ENCODE measurements at places on chromosomes 1 and 21. TPM values are rescaled to one million over a fixed set of nuclear protein-coding genes. Genes with fewer than 3 reads are reported as not detected.

- H3K27ac ChIP-seq, result peak overlapping the region; percentile 5
- no peaks in the 10 kb centered on the region for H3K36me3 ChIP-seq
- peak overlapping the region; percentile 46 for H3K4me3 ChIP-seq
- peaks cover 26% of the 10 kb centered on the region for H3K4me1 ChIP-seq
Observed at GRCh38 chr1:222546548-222547259, 1.2 kb downstream of the HHIPL2 start.

DNA sequence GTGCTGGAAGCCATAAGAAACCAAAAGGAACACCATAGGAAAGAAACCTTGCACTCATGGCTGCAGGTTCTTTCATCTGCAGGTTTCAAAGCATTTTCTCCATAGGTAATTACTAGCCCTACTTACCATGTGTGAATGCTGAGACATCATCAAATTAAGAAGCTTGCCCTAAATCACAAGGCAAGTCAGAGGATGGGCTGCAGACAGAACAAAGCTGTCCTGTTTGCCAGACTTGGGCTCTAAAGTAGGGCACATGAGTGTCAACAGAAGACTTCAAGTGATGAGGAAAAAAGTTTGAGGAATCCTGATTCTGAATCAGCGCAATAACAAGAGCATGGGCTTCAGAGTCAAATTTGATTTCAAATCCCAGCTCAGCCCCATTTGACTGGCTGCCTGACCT lies 5.8 kb upstream of the EPS15 start:
- no peak for DNase-seq
- H3K36me3 ChIP-seq, result no peaks in the 10 kb centered on the region
- no peak overlapping the region for H3K4me3 ChIP-seq
- no peaks in the 10 kb centered on the region for H3K27me3 ChIP-seq
- H3K4me1 ChIP-seq, result no peaks in the 10 kb centered on the region

DNA sequence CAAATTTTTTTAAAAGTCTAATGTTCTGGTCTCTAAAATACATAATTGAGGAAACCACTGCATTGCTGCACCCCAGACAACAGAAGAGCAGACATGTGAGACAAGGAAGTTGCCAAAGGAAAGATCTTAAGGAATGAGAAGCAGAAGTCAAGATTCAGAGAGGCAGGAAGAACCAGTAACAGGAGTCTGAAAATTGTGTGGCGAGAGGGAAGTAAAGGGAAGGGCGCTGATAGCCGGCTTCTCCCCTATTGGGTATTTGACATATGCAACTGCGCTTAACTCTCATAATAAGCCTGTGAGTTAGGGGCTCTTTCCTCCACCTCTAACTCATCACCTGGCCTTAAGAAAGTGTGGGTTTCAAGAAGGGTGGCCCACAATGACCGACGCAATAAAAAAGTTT lies 21.9 kb upstream of the KIF14 start:
- no peaks in the 10 kb centered on the region for H3K27me3 ChIP-seq

- peaks cover 58% of the 10 kb centered on the region for H3K27me3 ChIP-seq
- H3K4me1 ChIP-seq, result peaks cover under 1% of the 10 kb centered on the region
- H3K27ac ChIP-seq, result no peak overlapping the region
- H3K4me3 ChIP-seq, result no peak overlapping the region
- H3K36me3 ChIP-seq, result no peaks in the 10 kb centered on the region
Observed at GRCh38 chr1:205360891-205361290, 4.2 kb upstream of the KLHDC8A start.

DNA sequence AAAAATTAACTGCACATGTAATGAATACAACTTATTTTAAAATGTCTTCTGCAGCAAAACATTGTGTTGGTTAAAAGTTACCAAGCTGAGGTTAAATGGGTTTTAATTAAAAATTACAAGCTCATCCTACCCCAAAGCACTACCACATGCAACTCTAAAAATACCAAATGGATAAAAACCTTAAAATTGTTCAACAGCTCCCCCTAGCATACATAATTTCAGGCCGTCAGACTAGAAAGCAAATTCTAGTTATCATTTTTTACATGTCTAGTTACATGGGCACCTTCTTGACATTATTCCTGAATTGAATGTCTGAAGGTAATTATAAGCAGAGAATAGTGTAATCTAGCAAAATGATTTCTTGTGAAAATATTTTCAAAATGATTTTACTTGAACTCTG lies 176.5 kb downstream of the C1orf21 start:
- no peak overlapping the region for H3K4me3 ChIP-seq
- no peak overlapping the region for H3K27ac ChIP-seq
- H3K36me3 ChIP-seq, result no peaks in the 10 kb centered on the region

- no peak overlapping the region for H3K4me3 ChIP-seq
- no peak for DNase-seq
- no peaks in the 10 kb centered on the region for H3K36me3 ChIP-seq
- no peaks in the 10 kb centered on the region for H3K4me1 ChIP-seq
Observed at GRCh38 chr1:7912743-7913557, 27.7 kb downstream of the TNFRSF9 start.

DNA sequence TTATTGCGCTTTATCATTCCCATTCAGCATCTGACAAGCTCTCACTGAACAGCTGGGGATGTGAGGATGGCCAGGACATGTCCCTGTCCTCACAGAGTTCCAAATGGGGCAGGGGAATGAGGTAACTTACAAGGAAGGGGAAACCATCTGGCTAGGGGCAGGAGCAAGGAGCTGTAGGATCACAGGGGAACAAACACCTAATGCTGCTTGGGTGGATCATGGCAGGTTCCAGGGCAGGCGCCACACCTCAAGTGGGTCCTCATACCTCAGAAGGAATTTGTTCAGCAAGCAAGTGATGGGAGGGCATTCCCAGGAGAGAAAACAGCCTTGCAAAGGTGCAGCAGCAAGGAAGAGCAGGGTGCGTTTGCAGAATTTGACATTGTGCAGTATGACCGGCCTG lies 35.1 kb upstream of the GRIK3 start:
- peaks cover 51% of the 10 kb centered on the region for H3K27me3 ChIP-seq
- H3K36me3 ChIP-seq, result no peaks in the 10 kb centered on the region
- DNase-seq, result no peak
- no peaks in the 10 kb centered on the region for H3K4me1 ChIP-seq
- H3K27ac ChIP-seq, result no peak overlapping the region

GRCh38 chr1:212700223-212700891 lies 717 bp upstream of the BATF3 start:
- DNase-seq, result no peak
- peaks cover 50% of the 10 kb centered on the region for H3K27me3 ChIP-seq
- H3K36me3 ChIP-seq, result no peaks in the 10 kb centered on the region
- no peak overlapping the region for H3K27ac ChIP-seq
- peaks cover 12% of the 10 kb centered on the region for H3K4me1 ChIP-seq
- H3K4me3 ChIP-seq, result peak overlapping the region; percentile 71

GRCh38 chr1:231000201-231000600 lies 21.3 kb downstream of the ARV1 start:
- H3K36me3 ChIP-seq, result no peaks in the 10 kb centered on the region
- H3K27ac ChIP-seq, result no peak overlapping the region
- H3K4me1 ChIP-seq, result no peaks in the 10 kb centered on the region
- no peak overlapping the region for H3K4me3 ChIP-seq
- no peaks in the 10 kb centered on the region for H3K27me3 ChIP-seq
- no peak for DNase-seq

DNA sequence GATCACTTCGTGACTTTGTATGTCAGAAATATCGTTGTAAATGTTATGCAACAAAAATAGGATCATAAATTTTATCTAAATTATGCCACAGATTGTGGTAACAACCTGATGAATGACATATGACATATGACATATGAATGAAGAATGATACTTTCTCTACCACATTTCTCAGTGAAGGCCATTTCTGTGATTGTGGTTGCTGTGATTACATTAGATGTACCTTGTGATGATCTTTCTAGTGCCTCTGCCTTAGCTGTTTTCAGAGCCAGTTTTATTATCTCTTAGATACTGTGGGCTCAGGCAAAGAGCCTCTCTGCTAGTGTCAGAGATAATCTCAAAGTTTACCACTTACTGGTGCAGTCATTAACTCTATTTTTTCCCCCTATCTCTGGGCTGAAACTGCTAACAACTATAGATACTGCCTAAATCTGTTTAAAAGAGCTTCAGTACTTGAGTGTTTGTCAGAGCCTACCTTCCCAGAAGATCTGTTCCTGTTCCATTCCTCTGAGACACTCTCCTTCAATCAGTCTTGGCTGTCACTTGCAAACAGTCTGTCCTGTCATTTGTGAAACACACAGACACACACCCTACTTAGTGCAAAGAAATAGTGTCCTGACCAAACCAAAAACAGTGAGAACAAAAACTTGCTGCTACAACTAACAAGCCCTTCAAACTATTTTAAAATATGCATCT lies 55.5 kb downstream of the HMCN1 start:
- peaks cover 6% of the 10 kb centered on the region for H3K4me1 ChIP-seq
- H3K36me3 ChIP-seq, result no peaks in the 10 kb centered on the region
- no peaks in the 10 kb centered on the region for H3K27me3 ChIP-seq
- H3K27ac ChIP-seq, result peak overlapping the region; percentile 2

GRCh38 chr1:62746086-62746808 lies 37.7 kb upstream of the ATG4C start:
- no peak overlapping the region for H3K27ac ChIP-seq
- DNase-seq, result peak; percentile 58
- no peak overlapping the region for H3K4me3 ChIP-seq
- no peaks in the 10 kb centered on the region for H3K4me1 ChIP-seq
- peaks cover 2% of the 10 kb centered on the region for H3K27me3 ChIP-seq
- no peaks in the 10 kb centered on the region for H3K36me3 ChIP-seq

GRCh38 chr1:151539321-151540020 lies 638 bp upstream of the TUFT1 start:
- peak; percentile 100 for DNase-seq
- no peaks in the 10 kb centered on the region for H3K27me3 ChIP-seq
- H3K4me3 ChIP-seq, result peak overlapping the region; percentile 96
- H3K27ac ChIP-seq, result peak overlapping the region; percentile 98

GRCh38 chr21:37472581-37472980 lies 106.0 kb downstream of the DYRK1A start:
- no peak overlapping the region for H3K27ac ChIP-seq
- H3K36me3 ChIP-seq, result peaks cover 49% of the 10 kb centered on the region
- no peaks in the 10 kb centered on the region for H3K27me3 ChIP-seq
- DNase-seq, result no peak

- peak; percentile 70 for DNase-seq
- H3K4me1 ChIP-seq, result peaks cover 35% of the 10 kb centered on the region
- H3K27ac ChIP-seq, result peak overlapping the region; percentile 52
- H3K4me3 ChIP-seq, result peak overlapping the region; percentile 48
Observed at GRCh38 chr1:109371341-109371739, 26.4 kb downstream of the SORT1 start.

GRCh38 chr1:174359454-174359805 lies 88.3 kb upstream of the GPR52 start:
- no peaks in the 10 kb centered on the region for H3K4me1 ChIP-seq
- no peak for DNase-seq
- H3K36me3 ChIP-seq, result no peaks in the 10 kb centered on the region
- no peaks in the 10 kb centered on the region for H3K27me3 ChIP-seq

DNA sequence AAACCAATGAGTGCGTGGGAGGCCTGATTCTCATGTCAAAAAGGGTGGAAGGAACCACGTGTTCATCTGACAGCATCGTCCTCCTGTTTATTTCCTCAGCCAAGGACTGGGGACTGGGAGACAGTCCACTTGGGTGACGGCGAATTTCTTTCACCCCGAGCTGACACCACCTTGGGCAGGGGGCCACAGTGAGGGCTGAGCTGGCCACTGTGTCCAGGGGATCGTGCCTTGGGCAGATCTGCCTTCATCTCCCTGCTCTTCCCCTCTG lies 122.1 kb downstream of the SIM2 start:
- H3K4me1 ChIP-seq, result no peaks in the 10 kb centered on the region
- H3K27me3 ChIP-seq, result no peaks in the 10 kb centered on the region
- no peak overlapping the region for H3K4me3 ChIP-seq
- no peak for DNase-seq

DNA sequence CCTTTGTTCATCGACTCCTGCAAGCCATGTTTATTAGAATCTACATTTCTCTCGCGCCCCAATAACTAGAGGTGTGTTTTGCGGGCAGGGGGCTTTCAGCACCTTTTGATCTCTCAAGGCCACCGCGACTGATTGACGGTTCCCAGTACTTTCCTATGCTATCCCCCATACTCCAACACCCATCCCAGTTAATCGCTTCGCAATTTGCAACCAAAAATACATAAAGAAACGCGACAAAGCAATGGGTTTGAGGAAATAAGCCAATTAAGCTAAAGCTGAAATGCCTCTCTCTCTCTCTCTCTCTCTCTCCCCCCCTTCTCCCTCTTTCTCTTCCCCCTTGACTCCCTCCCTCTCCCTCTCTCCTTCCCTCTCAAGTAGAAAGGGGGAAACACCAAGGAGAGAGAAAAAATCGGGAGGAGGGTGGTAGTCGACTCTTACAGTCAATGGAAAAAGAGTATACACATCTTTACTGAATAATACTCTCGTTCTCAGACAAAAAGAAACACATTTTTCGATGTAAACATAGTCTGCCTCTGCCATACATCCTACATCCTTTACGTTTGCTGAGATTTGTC lies 128.0 kb upstream of the DPYD start:
- H3K4me3 ChIP-seq, result no peak overlapping the region
- H3K4me1 ChIP-seq, result peaks cover 17% of the 10 kb centered on the region
- DNase-seq, result no peak
- no peaks in the 10 kb centered on the region for H3K27me3 ChIP-seq

GRCh38 chr1:844472-845026 lies 79.2 kb upstream of the SAMD11 start:
- H3K4me1 ChIP-seq, result no peaks in the 10 kb centered on the region
- no peaks in the 10 kb centered on the region for H3K36me3 ChIP-seq
- H3K4me3 ChIP-seq, result no peak overlapping the region
- DNase-seq, result no peak
- H3K27me3 ChIP-seq, result no peaks in the 10 kb centered on the region

GRCh38 chr1:200931776-200932175 lies 37.1 kb downstream of the INAVA start:
- H3K4me3 ChIP-seq, result no peak overlapping the region
- H3K27me3 ChIP-seq, result no peaks in the 10 kb centered on the region
- DNase-seq, result no peak
- no peaks in the 10 kb centered on the region for H3K36me3 ChIP-seq
- no peaks in the 10 kb centered on the region for H3K4me1 ChIP-seq

DNA sequence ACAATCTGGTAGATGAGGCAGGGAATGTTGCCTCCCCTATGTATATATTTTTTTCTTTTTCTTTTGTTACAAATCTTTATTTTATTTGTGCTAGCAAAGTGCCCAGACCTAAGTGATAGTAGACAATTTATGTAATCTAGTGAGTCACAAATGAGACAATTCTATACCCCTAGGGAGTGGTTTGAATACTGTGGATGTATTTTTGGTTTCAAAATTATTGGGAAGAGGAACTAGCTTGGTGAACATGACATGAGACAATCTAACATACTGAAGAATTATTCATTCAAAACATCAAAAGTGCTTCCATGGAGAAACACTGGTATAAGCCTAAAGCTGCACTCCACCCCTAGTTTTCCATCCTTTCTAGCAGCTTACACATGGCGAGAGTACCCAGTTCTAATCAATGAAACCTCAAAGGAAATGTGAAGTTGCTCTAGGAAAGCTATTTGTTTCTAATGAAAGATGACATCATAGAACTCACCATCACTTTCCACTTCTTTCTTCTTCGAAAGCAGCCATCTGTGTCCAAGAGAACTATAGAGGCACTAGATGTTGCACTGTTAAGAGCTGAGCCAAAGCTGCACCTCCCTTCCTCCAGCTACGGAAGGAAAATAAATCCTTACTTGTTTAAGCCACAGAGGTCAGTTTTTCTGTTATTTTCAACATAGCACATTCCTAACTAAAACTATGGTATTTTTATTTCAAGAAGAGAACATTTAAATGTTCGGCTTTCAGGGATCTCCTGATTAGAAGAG lies 764.6 kb downstream of the LTN1 start:
- H3K27me3 ChIP-seq, result no peaks in the 10 kb centered on the region
- H3K4me1 ChIP-seq, result peaks cover 27% of the 10 kb centered on the region
- no peak overlapping the region for H3K4me3 ChIP-seq
- peak; percentile 23 for DNase-seq
- H3K27ac ChIP-seq, result peak overlapping the region; percentile 77

The ATP6V1G3 gene
- total RNA-seq, result not detected

The RNASEL gene
- 4.2 TPM for total RNA-seq

The GPR3 gene
- 0.65 TPM for total RNA-seq

The SPRR4 gene
- total RNA-seq, result not detected

The EFCAB14 gene
- 33.9 TPM for total RNA-seq

The KRTAP22-1 gene
- total RNA-seq, result not detected

The PRDM16 gene
- total RNA-seq, result not detected

Data from MCF 10A (cell line).